ENCODE measurements at places on chromosomes 3 and 15.

DNA sequence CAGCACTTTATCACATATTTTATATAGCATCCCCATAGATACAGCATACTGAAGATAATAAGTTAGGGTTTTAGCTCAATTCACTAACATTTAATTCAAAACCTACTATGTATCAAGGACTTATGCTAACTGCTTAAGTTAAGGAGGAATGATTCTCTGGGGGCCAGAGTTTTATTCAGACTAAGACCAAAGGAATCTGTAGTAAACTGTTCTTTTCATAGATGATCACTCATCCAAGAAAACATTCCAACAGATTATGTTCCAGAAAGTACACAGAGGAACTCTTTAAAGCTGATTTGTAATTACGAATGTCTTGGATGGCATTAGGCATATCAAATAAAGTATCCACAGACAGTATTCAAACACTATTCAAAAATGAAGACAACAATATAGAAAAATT is 226.4 kb downstream of the SCAPER start:
- no peak for DNase-seq

- no peak for DNase-seq
Observed at GRCh38 chr3:115616461-115616860, 6.8 kb upstream of the GAP43 start.

DNA sequence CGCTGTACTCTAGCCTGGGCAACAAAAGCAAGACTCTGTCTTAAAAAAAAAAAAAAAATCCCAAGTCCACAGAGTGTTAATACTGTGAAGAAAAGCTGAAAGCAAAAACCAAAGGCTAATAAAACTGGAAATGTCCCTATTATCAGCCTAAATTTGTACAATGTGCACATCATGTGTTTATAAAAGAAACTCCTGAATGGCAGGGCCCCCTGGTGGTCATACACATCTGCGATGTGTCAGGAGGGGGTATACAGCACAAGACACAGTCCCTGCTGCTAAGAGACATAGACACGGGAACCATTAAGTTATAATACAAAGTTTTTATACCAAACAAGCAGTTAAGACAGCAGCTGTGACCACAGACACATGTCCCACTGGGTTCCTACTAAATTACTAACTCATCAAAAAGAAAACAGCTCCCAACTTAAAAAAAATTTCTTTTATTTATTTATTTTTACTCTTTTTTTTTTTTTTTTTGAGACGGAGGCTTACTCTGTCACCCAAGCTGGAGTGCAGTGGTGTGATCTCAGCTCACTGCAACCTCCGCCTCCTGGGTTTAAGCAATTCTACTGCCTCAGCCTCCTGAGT is 31.0 kb downstream of the IDH2 start:
- DNase-seq = peak; percentile 84

DNA sequence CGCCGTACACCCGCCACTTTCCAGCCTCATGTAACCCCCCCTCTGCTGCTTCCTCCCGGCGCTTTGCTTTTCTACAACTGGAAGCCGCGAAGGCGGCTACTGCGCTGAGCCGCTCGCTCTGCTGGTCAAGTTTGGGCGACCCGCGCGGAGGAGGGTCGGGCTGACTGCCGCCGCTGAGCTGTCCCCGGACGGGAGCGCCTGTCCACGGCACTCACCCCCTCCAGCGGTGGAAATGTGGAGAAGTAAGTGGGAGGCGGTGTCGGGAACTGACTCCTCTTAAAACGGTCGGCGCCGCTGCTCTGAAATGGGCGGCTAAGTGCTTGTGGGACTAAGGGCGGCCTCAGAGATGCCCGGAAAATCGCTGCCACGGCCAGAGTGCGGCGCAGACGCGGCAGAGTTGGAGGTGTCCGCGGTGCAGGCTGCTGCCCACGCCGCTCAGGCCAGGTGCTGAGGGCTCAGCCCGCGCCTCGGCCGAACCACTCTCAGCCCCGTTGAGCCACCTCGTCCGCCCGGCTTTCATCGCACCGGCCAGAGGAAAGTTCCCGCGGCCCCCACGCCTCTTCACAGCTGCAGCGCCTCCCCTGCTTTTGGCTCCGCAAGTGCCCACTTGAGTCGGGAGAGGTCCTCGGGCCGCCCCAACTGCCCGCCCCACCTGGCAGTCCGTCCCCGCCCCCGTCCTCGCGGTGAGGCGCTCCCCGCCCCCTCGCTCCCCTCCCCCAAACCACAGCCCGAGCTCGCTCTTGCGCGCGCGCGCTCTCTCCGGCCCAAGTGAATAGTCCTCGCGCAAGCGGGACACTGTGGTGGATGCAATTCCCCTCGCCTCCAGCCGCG is at the start of gene EPHA6:
TSS of gene EPHA6 (plus strand) at position 775 of the 831 bp plus-strand sequence.
- peak; percentile 82 for DNase-seq

DNA sequence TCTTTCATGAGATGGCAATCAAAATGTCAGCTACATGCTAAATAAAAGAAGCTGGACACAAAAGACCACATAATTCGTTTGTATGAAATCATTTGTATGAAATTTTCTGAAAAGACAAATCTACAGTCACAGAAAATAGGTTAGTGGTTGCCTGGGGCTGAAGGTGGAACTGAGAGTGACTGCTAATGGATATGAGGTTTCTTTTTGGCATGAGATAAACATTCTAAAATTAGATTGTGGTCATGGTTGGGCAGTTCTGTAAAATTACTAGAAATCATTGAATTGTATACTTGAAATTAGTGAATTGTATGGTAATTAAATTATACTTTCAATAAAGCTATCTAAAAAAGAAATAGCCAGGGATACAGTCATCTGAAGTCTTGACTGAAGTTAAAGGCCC is 2.7 kb upstream of the DMXL2 start:
- no peak for DNase-seq

DNA sequence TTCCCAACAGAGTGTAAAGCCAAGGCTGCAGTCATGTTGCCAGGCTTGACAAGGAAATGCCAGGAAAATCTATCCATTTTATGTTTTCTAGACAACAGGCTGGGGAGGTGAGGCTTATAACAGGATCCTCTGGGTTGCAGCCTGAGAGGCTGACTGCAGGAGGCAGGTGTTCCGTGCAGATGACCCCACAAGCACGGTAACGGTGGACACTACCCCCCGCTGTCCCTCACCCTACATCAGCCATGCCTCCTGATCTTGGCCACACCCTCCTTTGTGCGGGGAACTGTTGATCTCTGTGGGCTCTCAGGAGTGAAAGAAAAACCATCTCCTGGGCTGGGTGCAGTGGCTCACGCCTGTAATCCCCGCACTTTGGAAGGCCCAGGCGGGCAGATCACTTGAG is 68.0 kb upstream of the ADPGK start:
- DNase-seq = no peak

DNA sequence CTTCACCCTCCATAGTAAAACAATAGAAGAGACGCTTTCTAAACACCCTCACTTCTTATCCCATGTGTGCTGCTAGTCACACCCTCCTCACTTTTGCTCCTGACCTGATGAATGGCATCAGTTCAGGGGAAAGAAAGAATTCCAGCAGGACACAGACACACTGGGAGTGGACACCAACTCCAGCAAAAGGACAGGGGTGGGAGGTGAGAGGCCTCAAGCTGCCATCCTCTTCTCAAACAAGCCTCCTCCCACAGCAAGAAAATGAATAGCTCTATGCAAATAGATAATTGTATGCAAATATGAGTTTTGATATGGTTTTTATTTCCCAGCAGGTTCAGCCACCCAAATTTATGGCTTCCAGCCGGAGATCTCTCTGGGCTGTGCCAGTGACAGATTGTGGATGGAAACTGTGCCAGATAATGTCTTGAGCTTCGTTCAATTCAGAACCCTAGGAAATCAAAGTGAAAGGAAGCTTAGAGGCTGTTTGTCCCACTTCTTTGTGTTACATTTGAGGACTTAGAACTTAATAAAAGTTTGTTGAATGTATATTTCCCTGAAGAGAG is 209.3 kb upstream of the PPP2R3A start:
- DNase-seq = no peak

GRCh38 chr15:41495736-41496599 is 2.3 kb downstream of the ITPKA start:
- peak; percentile 91 for DNase-seq

Data from stomach (tissue), 19 donors.